ENCODE measurements at places on chromosomes 16 and 17. TPM values are rescaled to one million over a fixed set of nuclear protein-coding genes. Genes with fewer than 3 reads are reported as not detected.
A peak's percentile ranks its signal among the peaks of the same experiment; 100 is the strongest.

DNA sequence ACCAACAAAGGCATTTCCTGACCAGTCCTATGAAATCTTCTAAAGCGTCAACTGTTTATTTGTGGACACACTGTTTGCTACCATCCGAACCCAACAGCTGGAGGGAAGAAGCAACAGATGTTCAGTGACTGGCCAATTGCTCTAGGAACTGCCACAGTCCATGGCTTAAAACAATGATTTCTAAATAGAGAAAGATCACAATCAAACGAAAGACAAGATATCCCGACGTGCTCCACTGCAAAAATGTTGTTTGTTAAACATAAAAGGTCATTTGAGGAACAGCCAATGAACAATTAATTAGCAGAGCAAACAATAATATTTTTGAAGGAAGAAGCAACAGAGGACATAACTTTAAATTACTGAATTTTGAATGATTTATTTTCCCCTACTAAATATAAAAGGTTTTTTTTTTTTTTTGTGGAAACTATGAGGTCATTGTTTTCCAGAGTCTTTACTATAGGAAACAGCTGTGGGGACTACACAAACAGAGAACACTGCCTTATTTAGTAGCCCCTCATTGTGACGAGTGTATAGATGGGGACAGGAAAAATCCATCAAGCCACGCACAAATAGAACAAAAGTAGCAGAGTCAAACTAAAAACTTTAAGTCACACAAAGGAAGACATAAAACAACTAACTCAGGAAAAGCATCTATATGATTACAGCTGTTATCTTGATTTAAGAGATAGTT, 17.2 kb downstream of the USP31 start:
- no peak for DNase-seq
- H3K27ac ChIP-seq: no peak overlapping the region
- H3K4me1 ChIP-seq: peaks cover 19% of the 10 kb centered on the region
- no peak overlapping the region for H3K4me3 ChIP-seq
- H3K27me3 ChIP-seq: peaks cover 4% of the 10 kb centered on the region
- peaks cover 2% of the 10 kb centered on the region for H3K36me3 ChIP-seq

DNA sequence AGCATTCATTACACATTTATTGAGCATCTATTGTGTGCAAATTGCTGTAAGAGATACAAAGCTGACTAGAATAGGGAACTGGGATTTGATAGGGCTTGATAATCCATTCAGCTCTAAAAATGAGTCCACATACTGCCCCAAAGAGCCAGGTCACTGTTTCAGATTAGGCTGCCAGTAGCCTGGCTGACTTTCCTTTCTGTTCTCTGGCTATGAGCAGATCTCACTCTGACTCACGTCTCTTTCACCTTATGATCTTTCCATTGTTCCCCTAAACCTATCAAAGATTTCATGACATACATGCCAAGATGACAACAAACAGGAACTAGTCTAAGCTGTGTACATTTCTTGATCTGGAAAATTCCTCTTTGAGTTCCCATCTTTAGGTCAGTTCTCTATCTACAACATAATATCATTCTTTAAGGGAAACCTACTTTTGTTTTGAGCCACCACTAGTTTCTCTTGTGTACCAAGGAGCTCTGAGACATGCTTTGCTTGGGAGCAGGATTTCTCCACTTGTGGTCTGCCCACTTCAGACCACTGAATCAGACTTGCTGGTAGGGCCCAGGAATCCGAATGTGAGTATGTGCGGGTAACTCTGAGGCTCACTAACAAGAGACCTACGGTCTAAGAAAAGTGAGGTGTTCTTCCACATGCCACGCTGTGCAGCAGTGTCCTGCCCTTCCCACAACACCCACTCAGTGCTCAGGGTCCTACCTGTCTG, 40.9 kb upstream of the ICAM2 start:
- H3K36me3 ChIP-seq: peaks cover 79% of the 10 kb centered on the region
- H3K27ac ChIP-seq: peak overlapping the region; percentile 91
- no peaks in the 10 kb centered on the region for H3K27me3 ChIP-seq
- DNase-seq: no peak
- peaks cover 87% of the 10 kb centered on the region for H3K4me1 ChIP-seq
- H3K4me3 ChIP-seq: peak overlapping the region; percentile 31

The CCT6B gene
- 0.96 TPM for total RNA-seq

- no peak for DNase-seq
- H3K4me1 ChIP-seq: peaks cover 16% of the 10 kb centered on the region
- H3K27me3 ChIP-seq: no peaks in the 10 kb centered on the region
- H3K4me3 ChIP-seq: no peak overlapping the region
- H3K27ac ChIP-seq: no peak overlapping the region
- peaks cover 1% of the 10 kb centered on the region for H3K36me3 ChIP-seq
These were observed 12.8 kb upstream of the PRR14 start for GRCh38 chr16:30637944-30638343.

The CBFA2T3 gene
- not detected for total RNA-seq

DNA sequence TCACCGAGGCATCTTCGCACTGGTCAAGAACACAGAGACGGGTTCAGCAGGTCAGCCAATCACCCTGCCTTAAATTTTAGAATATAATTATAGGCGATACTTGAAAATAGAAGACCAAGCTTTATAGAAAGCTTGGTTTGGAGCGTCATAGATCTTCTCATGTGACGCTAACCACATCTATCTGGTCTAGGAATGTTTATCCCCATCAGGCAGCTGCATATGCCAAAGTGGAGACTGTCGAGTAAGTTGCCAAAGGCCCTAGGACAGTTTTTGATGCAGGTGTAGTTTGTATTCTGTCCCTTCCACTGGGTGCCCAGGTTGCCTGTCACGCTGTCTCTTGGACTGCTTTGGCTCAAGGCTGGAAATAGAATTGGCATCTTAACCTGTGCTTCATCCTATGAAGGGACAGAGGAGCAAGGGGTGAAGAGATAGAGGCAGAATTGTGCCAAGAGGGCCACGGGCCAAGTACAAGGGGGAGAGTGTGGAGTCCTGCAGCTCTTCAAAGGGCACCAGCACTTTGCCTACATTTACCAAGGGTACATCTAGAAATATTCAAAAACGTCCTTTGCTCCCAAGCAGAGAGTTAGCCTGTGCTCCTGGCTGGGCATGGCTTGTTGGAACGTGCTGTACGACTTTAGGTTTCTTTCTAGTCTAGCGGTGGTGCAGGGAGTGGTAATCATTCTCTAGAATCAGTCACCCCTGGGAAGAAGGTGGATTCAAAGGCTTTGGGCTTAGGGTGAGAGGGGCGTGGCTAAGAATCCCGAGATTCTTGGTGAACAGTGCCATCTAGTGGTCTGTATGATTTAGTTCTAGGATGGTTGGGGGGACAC, 5.3 kb upstream of the WIPI1 start:
- peak overlapping the region; percentile 50 for H3K27ac ChIP-seq
- peaks cover 60% of the 10 kb centered on the region for H3K4me1 ChIP-seq
- no peaks in the 10 kb centered on the region for H3K36me3 ChIP-seq
- H3K4me3 ChIP-seq: peak overlapping the region; percentile 13

GRCh38 chr17:58702045-58702476, 9.7 kb downstream of the RAD51C start:
- no peaks in the 10 kb centered on the region for H3K27me3 ChIP-seq
- peak overlapping the region; percentile 89 for H3K27ac ChIP-seq
- DNase-seq: peak; percentile 38
- H3K4me1 ChIP-seq: peaks cover 39% of the 10 kb centered on the region

DNA sequence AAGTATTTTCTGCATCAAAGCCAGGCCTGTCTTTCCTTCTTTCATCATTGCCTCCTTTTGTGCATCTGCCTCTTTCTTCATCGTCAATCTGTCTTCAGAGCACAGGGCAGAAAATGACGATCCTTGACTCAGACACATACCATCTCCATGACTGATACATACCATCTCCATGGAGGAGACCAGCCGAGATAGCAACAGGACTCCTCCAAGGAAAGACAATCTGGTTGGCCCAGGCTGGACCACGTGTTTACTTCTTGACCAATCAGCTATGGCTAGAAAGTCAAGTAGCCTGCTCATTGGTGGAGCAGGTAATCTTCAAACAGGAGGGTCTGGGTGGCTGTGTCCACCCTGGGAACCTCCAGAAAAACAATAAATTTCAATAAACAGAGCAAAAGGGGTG, 164.6 kb downstream of the CPPED1 start:
- no peaks in the 10 kb centered on the region for H3K27me3 ChIP-seq
- H3K4me1 ChIP-seq: no peaks in the 10 kb centered on the region
- no peak overlapping the region for H3K27ac ChIP-seq
- no peak overlapping the region for H3K4me3 ChIP-seq
- H3K36me3 ChIP-seq: no peaks in the 10 kb centered on the region

GRCh38 chr17:30908717-30909420, 2.8 kb upstream of the TEFM start:
- H3K27me3 ChIP-seq: no peaks in the 10 kb centered on the region
- H3K4me1 ChIP-seq: peaks cover 25% of the 10 kb centered on the region
- H3K36me3 ChIP-seq: peaks cover 5% of the 10 kb centered on the region
- H3K4me3 ChIP-seq: peak overlapping the region; percentile 57
- H3K27ac ChIP-seq: no peak overlapping the region

DNA sequence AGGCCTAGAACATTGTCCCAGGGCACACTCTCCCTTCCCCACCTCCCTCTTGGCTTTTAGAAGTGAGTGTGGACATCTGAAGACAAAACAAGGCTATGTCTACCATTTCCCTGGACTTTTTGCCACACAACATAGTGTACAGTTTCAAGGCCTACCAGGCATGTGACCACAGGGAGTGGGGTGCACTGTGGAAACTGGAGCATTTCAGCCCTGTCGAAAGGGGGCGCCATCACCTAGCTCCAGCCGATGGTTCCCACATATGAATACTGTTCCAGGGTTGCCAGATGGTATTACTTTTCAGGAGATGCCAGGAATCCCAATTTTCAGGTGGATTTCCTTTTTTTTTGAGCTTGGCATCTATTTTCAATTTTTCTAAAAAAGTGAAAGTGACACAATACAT, 140.7 kb downstream of the KATNIP start:
- DNase-seq: peak; percentile 5
- peaks cover 1% of the 10 kb centered on the region for H3K27me3 ChIP-seq
- H3K4me3 ChIP-seq: no peak overlapping the region
- no peaks in the 10 kb centered on the region for H3K4me1 ChIP-seq
- H3K27ac ChIP-seq: no peak overlapping the region

DNA sequence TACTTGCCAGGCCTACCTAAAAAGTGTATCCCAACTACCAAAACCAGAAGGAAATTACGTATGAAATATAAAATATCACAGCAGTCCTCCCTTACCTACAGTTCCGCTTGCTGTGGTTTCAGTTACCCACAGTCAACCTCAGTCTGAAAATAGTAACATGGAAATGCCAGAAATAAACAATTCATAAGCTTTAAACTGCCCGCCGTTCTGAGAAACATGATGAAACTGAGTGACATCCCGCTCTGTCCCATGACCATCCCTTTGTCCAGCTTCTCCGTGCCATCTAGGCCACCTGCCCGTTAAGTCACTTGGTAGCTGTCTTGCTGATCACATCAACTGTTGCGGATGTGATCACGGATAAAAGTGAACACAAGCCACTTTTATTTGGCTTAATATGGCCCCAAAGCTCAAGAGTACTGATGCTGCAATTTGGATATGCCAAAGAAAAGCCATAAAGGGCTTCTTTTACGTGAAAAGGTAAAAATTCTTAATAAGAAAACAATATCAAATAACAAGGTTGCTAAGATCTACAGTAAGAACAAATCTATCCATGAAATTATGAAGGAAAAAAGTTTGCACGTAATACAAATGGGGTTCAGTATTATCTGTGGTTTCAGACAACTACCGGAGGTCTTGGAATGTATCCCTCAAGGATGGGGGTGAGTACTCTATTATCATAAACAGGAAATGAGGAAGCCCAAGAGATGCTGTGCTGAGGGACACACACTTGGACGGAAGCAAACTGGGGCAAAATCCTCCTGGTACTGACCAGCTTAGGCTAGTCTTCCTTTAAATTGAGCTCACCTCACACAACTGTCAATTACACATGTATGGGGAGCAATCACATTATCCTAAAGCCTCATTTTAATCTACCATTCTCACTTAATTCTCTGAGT, 8.2 kb downstream of the USP22 start:
- H3K27ac ChIP-seq: peak overlapping the region; percentile 93
- H3K36me3 ChIP-seq: peaks cover 31% of the 10 kb centered on the region
- peak overlapping the region; percentile 80 for H3K4me3 ChIP-seq
- DNase-seq: peak; percentile 46
- no peaks in the 10 kb centered on the region for H3K27me3 ChIP-seq

- H3K27ac ChIP-seq: no peak overlapping the region
- peaks cover 13% of the 10 kb centered on the region for H3K36me3 ChIP-seq
- H3K4me3 ChIP-seq: no peak overlapping the region
- H3K27me3 ChIP-seq: no peaks in the 10 kb centered on the region
These were observed 20.3 kb upstream of the SLC52A1 start for GRCh38 chr17:5055543-5055942.

The C16orf95 gene
- 10.9 TPM for total RNA-seq

The TEKT1 gene
- not detected for total RNA-seq

DNA sequence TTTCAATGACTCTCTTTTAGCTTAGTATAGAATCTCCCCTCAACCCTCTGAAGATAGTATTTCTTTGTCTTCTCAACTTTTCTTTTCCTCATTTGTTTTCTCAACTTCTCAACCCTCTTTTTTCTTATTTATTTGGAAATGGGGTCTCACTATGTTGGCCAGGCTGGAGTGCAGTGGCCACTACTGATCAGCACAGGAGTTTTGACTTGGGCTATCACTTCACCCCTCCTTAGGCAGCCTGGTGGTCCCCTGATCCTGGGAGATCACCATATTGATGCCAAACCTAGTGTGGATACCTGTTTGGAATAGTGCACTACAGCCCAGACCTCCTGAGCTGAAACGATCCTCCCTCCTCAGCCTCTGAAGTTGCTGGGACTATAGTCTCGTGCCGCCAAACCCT, 79.8 kb downstream of the PITPNC1 start:
- H3K36me3 ChIP-seq: peaks cover 22% of the 10 kb centered on the region
- H3K4me3 ChIP-seq: no peak overlapping the region
- no peaks in the 10 kb centered on the region for H3K27me3 ChIP-seq
- H3K27ac ChIP-seq: no peak overlapping the region

GRCh38 chr17:30600830-30601494, 123.8 kb downstream of the GOSR1 start:
- peaks cover 19% of the 10 kb centered on the region for H3K4me1 ChIP-seq
- H3K4me3 ChIP-seq: peak overlapping the region; percentile 95
- DNase-seq: no peak
- peak overlapping the region; percentile 92 for H3K27ac ChIP-seq
- no peaks in the 10 kb centered on the region for H3K36me3 ChIP-seq

- H3K27ac ChIP-seq: peak overlapping the region; percentile 78
- peaks cover 5% of the 10 kb centered on the region for H3K27me3 ChIP-seq
- peaks cover 2% of the 10 kb centered on the region for H3K36me3 ChIP-seq
- peak overlapping the region; percentile 84 for H3K4me3 ChIP-seq
These were observed 1.6 kb downstream of the MYO1C start for GRCh38 chr17:1490643-1491442.

The CASKIN1 gene
- 1.0 TPM for total RNA-seq

The HBZ gene
- not detected for total RNA-seq
